ENCODE measurements at places on chromosomes 5 and 9.

DNA sequence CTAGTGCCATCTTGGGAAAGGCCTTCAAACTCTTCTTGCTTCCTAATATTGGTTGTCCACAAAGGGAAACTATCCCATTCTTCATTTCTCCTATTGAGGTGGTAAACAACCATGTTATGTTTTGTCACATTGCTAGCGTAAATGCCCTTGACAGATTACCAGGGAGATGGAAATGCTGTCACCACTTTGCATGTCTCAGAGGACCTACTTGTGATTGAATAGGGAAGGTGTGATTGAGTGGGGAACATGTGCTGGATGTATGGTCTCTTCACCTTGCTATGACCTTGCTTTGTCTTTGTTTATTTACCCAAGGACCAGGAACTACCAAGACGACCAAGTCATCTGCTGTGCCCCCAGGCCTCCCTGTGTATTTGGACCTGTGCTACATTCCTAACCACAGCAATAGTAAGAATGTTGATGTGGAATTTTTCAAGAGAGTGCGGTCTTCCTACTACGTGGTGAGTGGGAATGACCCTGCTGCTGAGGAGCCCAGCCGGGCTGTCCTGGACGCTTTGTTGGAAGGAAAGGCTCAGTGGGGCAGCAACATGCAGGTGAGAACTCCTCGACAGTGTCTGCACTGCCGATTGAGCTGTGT, 96.1 kb downstream of the MAP1B start:
- no peak for DNase-seq

DNA sequence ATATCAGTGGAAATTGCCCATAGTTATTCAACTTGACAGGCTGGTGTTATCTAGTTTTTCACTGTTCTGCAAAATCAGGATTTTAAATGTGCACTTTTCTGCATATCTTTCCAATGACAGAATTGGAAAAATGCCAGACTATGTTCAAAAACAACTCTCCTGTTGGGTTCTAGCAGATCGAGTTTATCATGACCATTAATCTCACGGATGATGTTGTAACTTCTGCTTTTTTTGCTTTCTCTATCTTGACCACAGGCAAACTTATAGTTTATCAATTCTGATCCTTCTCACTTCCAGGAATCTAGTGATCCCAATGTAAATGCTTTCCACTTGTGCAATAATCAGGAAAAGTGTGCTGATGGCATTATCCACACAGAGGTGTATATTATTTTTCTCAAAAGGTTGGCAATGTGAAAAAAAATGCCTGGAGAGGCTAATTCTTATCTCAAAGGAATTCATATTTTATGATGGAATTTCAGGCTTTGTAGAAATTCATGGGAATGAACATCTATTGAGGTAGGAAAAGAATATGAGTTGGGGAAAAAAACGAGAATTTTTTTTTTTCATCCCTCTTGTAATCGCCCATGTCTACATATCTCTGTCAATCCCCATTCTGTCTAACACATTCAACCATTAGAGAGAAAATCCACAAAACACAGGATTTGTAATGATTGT, 73.6 kb upstream of the DAB2 start:
- DNase-seq, result peak; percentile 36

DNA sequence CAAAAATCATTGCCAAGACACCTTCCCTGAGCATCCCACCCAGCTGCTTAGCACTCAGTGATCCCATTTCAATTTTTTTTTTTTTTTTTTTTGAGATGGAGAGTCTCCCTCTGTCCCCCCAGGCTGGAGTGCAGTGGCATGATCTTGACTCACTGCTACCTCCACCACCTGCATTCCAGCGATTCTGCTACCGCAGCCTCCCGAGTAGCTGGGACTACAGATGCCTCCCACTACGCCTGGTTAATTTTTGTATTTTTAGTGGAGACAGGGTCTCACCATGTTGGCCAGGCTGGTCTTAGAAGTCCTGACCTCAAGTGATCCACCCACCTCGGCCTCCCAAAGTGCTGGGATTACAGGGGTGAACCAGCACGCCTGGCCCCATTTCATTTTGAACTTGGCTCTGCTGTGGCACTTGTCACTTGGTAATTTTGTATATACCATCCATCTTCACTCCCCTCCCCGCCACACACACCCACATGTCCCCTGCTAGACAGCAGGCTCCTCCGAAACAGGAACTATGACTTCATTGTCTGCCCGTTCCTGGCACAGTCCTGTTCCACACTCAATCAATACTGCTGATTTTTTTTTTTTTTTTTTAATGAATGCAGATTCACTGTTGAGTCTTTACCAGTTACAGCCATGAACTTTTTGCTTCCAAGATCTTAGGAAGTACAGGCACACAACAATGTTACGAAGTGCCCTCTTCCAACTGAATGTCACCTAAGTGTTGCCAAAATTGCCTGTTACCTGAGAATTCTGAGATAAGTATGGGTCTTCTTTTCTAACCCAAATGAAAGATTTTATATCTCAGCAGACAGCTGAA, 17.3 kb upstream of the ZBTB34 start:
- DNase-seq, result peak; percentile 41

- DNase-seq, result no peak
Measured at GRCh38 chr9:133226219-133227171, 17.4 kb upstream of the OBP2B start.

DNA sequence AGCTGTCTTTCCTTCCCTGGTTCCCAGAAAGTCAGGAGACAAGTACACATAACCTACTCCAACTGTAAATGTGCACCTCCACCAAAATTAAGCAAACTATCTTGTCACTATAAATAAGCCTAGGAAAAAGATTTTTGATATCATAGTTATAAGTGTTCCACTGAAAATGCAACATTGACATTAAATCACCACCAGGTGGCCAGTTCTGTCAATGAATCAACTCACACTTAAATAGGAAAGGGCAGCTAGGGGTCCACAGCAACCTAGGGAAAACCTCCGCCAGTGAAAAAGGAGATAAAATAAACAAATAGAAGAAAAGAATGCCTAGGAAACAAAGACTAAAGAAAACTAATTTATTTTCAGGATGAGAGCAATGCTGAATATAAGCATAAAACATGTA, 243.0 kb upstream of the PTPRD start:
- DNase-seq, result peak; percentile 31

- DNase-seq, result no peak
Measured at GRCh38 chr5:93883459-93883858, 142.1 kb upstream of the POU5F2 start.

- DNase-seq, result no peak
Measured at GRCh38 chr9:78707481-78707991, 410.6 kb downstream of the PSAT1 start.

DNA sequence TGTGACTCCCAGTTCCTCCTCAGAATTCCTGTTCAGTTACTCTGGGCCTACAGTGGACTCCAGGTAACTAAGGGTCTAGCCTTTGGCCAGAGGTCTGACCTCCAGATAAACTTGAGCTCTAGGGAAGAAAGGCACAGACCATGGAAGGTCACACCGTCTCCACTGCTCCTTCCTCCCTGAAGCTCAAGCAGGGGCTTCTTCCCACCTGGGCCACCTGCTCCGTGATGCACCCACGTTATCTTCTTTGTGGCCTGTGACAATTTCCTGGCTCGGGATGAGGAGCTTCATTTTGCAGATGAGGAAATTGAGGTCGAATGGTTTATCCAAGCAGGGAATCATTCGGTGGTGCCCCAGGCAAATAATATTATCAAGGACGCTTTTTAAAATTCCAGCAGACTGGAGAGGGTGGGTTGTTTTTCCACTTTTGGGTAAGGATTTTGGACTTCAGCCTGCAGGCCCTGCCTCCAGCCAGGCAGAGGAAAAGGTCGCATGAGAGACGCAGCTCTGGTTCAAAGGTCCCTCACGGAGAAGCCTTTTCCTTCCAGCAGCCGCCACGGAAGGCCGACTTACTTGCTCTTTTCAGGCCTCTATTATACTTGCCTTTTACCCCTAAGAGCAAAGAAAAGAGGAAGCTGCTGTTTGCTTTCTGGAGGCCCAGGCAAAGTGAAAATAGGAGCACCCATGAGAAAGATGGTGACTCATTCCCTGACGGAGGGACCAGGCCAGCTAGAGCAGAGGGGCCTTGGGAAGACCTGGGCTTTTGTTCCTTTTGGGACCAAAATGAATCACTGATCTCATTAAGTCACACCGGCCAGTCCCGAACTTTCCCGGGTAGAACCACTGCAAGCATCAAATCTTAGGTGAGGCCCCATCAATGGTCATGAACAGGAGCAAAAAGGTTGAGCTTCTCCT, 22.8 kb upstream of the DUSP1 start:
- DNase-seq, result no peak

GRCh38 chr5:71883742-71884103, 164.6 kb downstream of the CARTPT start:
- no peak for DNase-seq

DNA sequence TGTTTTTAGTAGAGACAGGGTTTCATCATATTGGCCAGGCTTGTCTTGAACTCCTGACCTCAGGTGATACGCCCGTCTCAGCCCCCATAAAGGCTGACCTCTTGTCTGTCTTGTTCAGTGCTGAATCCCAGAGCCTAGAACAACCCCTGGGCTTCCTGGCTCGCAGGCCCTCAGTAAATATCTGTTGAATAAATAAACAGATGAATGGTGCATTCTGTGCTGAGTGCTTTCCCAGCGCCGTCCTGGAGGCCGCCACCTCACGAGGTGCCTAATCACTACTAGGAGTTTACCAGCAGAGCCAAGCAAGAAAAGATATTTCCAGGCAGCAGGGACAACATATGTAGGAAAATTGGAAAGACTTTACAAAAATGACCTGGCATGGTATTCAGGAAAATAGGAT, 88.5 kb downstream of the SNX24 start:
- DNase-seq, result no peak

DNA sequence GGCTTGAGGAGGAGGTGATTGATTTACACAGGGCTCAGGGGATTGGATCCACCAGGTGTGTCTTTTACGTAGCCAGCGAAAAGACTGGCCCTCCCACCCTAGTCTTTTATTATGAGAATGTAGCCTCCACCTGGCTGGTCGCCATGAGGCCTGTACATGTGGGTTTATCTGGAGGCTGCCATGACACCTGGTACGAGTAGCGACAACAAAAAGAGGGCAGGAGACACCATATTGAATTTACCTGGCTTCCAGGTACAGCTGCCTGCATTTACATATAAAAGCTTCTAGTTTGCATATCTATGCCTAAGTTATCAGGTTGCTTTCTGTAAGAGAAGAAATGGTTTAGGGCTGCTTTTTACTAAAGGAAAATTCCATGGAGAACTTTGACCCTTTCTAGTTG, 1173.7 kb upstream of the SEMA6A start:
- DNase-seq, result no peak

- DNase-seq, result no peak
Measured at GRCh38 chr9:78502566-78502965, 205.6 kb downstream of the PSAT1 start.

GRCh38 chr5:154743812-154744211, 11.4 kb upstream of the LARP1 start:
- no peak for DNase-seq

GRCh38 chr9:126608551-126608950, 5.2 kb upstream of the LMX1B start:
- no peak for DNase-seq

DNA sequence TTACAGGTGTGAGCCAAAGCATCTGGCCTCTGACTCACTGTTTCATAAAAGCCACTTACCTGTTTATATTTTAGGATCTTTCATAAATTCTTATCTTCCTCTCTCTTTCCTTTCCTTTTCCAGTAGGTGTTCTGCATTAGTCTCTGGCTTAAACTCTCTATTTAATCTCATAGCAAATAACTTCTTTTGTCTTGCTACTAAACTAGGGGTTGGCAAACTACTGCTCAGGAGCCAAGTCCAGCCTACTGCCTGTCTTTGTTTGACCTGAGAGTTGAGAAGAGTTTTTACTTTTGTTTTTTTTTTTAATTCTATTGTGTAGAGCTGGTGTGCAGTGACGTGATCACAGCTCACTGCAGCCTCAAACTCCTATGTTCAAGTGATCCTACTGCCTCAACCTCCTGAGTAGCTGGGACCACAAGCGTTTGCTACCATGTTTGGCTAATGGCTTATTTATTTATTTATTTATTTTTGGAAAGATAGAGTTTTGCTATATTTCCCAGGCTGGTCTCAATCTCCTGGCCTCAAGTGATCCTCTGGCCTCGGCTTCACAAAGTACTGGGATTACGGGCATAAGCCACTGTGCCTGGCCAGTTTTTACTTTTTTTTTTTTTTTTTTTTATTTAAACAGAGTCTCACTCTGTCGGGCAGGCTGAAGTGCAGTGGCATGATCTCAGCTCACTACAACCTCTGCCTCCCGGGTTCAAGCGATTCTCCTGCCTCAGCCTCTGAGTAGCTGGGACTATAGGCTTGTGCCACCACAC, 5.4 kb upstream of the NDFIP1 start:
- no peak for DNase-seq

DNA sequence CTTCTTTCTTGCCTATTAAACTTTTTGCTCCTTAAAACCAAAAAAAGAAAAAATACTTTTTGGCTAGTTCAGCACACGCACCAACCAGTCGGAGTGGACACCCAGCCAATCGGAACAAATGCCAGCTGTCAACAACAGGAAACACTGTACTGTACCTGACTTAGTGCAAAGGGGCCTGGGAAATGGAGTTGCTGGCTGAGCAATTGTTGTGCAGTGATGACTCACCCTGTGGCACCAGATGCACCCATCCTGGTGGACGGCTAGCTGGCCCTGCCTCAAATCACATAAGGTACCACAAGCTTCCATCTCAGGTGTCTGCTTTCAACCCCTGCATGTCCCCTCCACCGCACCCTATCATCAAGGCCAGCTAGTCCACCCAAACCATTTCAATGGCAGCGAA, 20.9 kb downstream of the FOXE1 start:
- DNase-seq, result peak; percentile 14
